ENCODE measurements at places on chromosomes 1 and 21.

DNA sequence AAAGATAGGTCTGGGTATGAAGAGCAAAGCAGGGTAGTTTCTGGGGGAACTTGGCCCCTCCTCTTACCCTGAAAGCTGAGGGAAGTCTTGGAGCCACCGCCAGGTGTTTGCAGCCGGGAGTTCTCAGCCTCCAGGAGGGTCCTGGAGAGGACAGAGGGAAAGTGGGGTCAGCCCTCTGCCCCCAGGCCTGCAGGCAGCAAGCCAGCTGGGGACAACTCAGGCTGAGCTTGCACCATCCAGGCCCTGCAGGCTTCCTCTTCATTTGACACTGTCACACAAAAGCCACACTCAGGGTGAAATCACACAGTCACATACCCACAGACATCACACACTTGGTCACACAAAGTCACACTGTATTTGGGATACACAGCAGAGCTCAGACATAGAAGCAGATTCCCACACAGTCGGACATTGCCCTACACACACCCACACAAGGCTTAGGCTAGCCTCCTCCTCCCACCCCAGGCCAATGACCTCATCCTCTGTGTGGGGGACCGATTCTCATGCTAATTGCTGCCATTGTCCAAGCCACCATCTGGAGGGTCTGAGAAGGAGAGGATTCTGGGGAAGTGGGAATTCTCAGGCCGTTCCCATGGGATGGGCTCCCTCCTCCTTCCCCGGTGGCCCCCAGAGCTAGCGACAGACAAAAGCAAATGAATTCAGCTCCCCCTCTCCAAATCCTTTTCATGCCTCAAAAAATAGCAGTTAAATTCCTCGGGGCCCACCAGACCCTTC lies 3.7 kb downstream of the NES start:
- no peak for DNase-seq

DNA sequence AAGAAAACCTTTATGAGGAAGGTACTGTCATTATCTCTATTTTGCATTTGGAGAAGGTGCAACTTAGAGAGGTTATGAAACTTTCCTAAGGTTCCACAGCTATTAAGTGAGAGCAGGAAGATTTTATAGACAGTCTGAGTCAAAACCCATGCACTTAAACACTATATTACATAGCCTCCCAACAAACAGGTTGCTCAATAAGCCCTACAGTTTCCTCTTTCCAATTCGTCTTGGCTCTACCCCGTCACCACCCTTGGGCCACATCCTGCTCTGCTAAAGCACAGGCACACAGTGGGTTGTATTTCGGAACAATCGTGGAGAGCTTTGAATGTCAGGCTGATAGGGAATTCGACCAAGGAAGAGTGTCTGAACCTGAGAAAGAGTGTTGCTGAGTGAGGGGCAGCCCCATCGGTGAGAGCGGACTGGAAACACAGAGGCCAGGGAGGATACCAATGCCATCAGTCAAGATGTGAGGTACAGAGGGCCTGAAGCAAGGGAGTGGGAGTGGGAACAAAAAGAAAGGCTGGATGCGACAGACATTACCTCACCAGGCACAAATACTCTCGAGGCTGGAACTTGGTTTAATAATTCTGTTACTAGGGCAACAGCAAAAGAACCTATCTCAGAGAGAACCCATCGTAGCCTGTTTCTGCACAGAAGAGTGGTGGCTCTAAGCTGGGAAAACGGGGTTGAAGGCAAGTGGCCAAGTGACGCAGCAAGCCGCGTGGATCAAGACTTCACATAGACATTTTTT lies 6.3 kb upstream of the LRRC52 start:
- no peak for DNase-seq

- DNase-seq: no peak
Measured at GRCh38 chr21:15029077-15029476, 35.7 kb downstream of the NRIP1 start.

- DNase-seq: no peak
Measured at GRCh38 chr1:234300096-234300495, 73.2 kb upstream of the COA6 start.

DNA sequence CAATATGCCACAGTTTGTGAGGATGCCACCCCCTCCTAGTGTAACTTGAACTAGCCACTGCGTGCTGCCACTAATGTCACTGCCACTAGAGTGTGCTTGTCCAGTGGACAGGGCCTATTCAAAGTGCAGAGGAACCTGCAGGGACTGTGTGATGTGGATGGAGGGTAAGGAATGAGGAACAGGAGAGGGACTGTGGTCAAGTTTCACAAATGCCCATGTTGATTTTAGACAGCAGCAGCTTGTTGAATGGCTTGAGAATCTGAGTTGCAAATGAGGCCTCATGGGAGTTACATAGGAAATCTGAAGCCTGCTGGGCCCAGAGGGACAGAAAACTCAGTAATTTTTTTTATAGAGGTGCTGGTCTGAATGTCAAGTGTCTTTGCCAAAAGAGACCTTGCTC lies 112.3 kb downstream of the HHAT start:
- no peak for DNase-seq

DNA sequence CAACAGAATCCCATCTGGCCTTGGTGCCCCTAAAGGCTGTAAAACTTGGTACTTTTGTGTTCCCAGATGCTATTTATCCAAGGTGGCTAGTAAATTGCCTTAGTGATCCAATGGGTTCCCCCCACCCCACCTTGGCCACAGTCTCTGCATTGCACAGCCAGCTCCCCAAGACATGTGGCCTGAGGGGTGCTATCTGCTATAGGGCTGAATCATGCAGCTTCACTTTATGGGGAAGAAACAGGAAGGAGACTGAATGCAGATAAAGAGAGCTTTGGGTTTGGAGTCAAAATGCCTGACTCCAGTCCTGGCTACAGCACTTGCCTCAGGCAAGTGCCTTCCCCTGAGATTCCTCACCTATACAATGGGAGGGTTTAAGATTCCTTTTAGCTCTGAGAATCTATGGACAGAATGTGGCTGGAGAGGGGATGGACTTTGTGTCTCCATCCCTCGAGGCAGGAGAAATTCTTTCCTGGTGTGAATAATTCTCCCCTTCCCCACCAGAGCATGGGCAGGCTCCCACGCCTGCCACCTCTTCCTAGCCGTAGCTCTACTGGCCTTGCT lies 6.5 kb downstream of the RHEX start:
- DNase-seq: peak; percentile 67

DNA sequence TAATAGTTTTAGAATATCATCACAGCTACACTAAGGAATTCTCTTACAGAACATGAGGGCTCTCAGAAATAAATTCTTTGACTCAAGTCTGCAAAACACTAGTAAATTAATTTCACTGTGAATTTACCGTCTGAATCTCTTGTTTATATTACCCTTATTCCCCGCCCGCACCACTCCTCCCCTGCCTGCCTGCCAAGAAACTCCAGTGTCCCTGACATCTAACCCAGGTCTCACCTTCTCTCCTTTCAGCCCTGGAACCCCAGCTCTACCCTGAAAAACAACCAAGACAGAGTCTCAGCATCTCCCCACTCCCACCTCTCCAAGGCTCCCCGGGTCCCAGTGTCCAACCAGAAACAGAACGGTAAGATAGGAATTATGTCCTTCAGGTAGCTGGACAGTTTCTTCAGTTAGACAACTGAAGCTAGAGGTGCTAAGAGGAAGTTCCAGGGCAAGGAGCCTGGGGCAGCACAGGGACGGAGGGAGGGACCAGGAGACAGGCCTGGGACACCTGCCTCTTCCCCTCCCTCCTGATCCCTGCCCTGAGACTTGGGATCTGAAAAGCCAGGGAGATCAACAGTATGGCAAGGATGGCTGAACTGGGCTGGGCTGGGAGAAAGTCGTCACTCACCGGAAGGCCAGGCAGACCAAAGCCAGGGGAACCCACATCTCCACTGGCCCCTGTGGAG lies 15.4 kb downstream of the COL16A1 start:
- DNase-seq: no peak

- no peak for DNase-seq
Measured at GRCh38 chr1:167756730-167757405, 35.1 kb downstream of the MPZL1 start.

DNA sequence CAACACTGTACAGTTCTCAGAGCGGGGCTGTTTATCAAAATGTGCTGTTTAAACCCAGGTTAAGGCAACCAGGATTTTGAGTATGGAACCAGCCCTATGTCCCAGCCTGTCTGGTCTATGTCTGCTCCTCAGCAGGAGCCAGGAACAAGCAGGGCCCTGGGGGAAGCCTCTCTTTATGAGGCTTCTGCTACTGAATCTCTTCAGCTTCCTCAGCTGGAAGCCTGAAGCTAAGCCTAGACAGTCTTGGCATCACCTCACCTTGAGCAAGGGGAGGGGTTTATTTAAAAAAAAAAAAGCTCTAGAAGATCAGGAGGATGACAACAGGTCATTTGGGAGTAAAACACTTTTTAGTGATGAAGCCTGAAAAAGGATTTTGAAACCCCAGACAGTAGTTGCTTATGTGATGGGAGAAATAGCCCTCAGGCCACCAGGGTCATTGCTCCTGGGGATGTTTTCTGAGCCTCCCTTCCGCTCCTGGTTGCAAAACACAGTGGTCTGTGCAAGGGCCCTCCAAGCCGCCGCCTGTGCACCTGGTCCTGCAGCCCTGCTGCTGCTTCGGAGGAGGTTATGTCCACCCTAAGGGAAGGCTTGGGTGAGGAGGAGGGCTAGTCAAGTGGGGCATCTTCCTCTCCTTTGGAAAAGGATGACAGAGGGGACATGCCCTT lies 21.8 kb upstream of the GRHL3 start:
- peak; percentile 15 for DNase-seq

GRCh38 chr1:244801246-244801645 lies 34.2 kb upstream of the COX20 start:
- DNase-seq: peak; percentile 59

DNA sequence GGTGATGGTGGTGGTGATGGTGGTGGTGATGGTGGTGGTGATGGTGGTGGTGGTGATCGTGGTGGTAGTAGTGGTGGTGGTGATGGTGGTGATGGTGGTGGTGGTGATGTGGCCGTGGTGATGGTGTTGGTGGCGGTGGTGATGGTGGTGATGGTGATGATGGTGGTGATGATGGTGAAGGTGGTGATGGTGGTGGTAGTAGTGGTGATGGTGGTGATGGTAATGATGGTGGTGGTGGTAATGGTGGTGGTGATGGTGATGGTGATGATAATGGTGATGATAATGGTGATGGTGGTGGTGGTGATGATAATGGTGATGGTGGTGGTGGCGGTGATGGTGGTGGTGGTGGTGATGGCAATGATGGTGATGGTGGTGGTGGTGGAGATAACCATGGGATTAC lies 6.8 kb upstream of the COL6A2 start:
- DNase-seq: no peak
